Smooth muscle cell of the brain vasculature (primary cell): ENCODE measurements at places on chromosomes 12 and 14.

GRCh38 chr12:43805149-43805859, 813 bp downstream of the TWF1 start:
- DNase-seq: no peak

DNA sequence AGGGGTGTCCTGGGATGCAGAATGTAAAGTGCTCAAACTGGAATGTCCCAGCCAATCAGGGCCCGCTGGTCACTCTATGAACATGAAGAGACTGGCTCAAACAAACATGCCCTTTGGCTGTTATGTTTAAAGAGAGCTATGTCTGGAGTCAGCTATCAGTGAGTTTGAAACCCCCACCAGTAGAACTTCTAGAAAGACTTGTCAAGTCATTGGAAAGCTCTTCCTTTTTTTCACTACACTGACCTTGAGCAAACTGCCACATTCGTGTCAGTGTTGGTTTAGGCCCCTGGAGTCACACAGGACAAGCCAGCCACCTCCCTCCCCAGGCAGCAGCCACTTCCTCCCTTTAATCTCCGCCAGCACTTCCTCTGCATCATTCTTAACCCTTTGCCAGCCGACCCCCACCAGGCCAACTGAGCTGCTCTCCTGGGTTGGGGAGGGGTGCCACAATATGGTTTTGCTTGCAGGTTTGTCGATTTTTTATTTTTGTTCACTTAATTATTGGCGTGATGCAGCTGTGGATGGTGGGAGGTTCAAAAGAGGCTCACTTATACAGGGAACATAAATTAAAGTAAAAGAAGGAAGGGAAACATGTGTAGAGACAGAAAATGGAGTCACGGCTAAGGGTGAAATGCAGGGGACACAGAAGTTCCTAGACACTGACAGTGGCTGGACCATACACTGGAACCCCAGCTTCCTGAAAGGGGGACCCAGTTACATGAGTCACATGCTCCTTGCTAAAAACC, 25.3 kb downstream of the CMKLR1 start:
- no peak for DNase-seq

GRCh38 chr14:97301931-97302559, 504.9 kb downstream of the VRK1 start:
- DNase-seq: no peak

DNA sequence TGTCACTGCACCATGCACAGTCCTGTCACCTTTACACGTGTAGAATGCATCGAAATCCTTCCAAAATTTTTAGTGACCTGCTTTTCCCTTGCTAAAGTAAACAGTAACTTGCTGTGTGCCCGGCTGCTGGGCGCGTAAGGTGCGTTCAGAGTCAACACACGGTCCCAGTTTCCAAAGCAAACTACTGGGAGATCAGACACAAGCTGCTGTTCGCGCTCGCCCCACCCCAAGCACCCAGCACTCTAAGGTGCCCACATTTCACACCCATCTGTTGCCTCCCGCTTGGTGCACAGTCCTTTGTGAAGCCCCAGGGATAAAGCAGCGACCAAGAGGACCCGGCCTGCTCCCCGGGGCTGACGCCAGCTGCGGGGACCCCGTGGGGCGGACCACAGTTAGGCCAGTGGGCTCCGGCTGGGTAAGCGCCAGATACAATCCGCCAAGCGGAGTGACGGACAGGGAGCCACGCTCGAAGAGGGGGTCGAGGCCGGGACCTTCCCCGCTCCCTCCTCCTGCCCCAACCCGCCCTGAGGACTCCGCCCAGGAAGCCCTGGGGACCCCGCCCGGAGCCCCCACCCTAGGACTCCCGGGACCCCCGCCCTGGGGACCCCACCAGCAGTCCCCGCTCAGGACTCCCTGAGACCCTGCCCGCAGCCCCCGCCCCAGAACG, 633 bp downstream of the STX2 start:
- DNase-seq: no peak

GRCh38 chr14:66056268-66056907, 429.8 kb upstream of the CCDC196 start:
- no peak for DNase-seq

- DNase-seq: no peak
Observed at GRCh38 chr12:103773109-103773910, 67.7 kb downstream of the NT5DC3 start.

DNA sequence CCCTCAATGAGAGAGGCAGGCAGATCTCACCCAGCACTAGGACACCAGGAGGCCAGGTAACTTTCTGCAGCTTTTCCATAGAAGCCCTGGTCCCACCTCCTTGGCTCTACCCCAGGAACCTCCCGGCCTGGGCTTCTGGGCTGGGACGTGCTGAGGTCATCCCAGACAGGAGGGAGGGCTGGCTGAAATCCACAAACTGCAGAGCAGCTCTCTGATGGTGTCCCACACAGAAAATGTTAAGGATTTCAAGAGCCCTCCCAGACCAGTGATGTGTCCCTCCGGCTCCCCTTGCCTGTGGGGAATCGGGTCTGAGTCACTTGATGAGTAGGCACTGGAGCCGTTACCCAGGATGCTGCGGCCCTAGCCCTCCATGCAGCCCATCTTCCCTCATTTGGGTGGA, 124.1 kb downstream of the ESRRB start:
- no peak for DNase-seq

DNA sequence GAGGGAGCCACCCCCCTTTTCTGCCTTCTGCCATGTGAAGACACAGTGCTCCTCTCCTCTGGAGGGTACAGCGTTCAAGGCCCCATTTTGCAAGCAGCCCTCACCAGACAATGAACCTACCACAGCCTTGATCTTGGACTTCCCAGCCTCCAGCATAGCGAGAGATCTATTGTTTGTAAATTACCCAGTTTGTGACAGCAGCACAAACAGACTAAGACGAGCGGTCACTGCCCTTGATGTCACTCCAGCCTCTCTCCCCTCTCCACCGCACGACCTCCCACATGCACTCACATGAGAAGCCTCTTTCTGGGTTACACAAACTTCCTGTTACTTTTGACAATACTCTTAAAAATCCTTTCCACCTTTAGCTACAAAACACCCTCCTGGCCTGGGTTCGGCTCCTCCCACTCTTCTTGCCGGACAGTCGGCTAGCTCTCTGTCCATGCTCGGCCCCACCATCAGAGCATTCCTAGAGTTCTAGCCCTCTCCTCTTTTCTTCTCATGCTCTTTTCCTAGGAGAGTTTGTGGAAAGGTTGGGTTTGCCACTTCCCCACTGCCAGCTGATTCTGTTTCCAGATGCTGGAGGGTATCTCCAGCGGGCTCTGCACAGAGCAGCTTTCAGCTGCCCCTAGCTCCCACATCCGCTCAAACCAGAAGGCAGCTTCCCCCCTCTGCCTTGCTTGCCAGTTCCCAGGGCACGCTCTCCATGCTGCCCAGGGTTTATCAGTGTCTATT, 124.3 kb downstream of the FOXN3 start:
- DNase-seq: no peak

DNA sequence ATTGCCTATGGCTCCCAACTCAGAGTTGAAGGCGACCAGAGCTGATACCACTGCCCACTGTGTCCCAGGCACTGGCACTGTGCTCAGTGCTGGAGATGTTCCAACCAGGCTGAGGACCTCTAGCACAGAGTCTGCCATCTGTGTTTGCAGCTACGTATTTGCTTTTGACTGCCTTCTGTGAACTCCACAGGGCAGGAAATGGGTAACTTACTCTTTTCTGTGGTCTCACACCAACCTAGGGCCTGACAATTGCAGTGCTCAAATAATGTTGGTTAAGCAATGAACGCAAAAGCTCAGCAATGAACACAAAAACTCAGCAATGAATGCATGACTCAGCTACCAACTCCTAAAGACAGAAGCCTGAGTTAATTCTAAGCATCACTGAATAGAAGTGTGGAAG, 202.8 kb downstream of the NUAK1 start:
- no peak for DNase-seq

- DNase-seq: no peak
Observed at GRCh38 chr14:50366115-50366514, 30.6 kb downstream of the CDKL1 start.

DNA sequence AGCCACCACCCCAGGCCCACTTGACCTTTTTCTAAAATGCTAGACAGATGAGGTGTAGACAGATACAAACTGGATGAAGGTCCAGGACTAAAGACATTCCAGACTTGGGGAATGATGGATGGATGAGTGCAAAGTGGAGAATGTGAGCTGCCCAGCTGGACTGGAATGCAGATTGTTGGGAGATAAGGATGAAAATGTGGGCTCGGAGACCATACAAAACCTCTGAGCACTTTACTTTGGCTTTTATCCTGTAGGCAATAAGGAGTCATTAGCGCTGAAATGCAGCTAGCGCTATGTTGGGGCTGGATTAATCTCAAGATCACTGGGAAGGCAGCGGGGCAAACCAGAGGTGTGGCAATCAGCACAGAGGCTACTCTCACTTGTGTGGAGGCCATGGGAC, 64.7 kb upstream of the GNPNAT1 start:
- no peak for DNase-seq

DNA sequence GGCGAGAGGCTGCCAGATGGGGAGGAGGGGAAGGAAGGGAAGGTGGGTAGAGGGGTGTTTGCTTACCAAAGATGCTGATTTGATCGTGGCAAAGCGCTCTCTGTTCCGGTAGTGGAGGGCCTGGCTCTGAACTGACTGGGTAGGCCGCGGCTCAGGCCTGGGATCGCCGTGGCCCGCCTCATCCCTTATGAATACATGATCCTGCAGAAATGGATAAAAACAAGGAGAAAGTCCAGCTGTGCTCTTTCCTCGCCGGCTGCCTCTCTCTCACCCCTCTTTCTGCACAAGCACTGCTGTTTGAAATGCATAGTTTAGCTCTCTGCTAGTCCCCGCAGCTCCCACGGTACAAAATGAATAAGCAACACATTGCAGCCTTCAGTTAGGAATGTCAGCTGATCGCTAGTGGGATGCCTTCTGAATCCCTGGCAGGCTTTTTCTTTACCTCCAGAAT, 53.8 kb downstream of the PEBP1 start:
- DNase-seq: no peak

DNA sequence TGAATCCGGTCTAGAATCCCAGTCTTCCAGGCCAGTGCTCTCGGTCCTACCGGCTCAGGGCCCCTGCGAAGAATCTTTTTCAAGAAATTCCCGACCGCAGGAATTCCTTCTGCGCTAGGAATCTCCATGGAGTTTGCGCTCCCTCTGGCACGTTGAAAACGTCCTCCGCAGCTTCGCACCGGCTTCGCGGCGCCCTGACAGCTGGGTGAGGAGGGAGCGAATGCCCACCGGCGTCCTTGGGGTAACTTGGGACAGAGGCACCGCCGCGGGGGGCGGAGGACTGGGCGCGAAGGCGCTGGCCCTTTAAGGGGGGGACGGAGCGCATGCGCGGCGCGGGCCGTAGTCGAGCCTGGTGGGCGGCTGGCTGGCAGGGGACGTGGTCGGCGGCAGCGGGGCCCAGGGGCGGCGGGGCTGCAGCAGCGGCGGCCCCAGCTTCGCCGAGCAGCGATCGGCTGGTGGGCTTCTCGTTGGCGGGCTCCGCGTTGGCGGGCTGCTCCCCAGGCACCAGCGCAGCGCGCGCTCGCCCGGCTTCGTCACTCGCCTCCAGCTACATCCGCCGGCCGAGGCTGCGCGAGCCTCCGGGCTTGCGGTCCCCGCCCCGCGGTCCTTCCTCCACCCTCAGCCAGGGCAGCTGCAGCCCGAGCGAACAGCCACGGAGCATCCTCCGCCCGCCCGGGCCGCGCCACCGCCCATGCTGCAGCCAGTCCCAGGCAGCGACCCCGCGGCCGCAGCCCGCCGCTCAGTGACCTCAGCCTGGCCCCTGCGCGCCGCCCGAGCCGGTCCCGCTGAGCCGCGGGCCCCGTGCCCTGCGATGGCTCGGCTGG, at the start of gene VASH1:
TSS of gene VASH1 (plus strand) at position 333 of the 824 bp plus-strand sequence. CDS start 1,354 bp downstream, outside the sequence.
- no peak for DNase-seq

- DNase-seq: no peak
Observed at GRCh38 chr14:68215629-68216028, 396.1 kb downstream of the RAD51B start.

GRCh38 chr14:63078569-63078968, 33.3 kb upstream of the KCNH5 start:
- DNase-seq: no peak

DNA sequence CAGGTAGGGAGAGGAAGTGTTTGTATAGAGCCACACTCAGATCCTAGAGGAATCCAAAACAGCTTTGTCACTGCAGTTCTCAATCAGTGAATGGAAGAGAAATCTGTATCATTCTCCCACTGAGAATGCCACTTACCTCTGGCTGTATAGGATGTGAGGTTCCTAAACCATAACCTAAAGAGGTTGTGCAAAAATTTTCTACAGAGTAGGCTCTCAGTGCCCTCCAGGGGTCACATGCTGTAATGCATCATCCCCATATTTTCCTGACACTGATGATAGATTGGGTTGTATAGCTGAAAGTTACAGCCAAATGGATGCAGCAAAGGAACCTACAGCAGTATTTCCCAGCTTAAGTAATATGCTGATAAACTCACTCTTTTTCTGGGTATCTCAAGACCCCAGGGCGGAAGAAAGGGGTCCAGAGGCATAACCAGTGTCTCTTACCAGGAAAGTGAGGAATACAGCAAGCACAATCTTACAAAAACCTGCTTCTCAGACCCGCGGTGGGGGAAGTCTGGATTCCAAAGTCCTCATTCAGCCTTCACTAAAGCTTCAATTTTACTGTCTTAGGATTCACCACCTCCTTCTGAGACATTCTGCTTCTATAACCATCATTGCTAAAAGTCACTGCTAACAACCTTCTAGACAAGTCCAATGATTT, 3.8 kb downstream of the BCDIN3D start:
- DNase-seq: no peak

DNA sequence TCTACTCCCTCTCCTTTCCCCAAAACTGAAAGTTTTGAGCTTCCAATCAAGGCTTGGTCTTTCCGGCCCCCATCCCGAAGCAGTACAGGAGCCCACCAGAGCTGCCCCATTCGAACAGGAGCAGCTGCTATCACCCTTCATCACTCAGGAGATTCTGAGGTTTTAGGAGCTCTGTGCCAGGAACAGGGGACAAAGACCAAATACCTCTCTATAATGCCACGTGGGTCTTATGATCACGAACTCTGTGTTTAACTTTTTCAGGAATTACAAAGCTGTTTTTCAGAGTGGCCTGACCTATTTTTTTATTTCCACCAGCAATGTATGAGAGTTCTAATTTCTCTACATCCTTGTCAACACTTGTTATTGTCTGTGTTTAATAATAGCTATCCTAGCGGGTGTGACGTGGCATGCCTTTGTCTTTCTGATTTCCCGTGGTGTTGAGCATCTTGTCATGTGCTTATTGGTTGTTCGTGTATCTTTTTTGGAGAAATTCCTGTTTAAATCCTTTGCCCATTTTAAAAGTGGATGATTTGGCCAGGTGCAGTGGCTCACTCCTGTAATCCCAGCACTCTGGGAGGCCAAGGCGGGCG, 21.7 kb downstream of the COA8 start:
- DNase-seq: no peak

GRCh38 chr12:24223926-24224325, 274.5 kb upstream of the SOX5 start:
- DNase-seq: no peak
